NCI-H1930 (cell line): ENCODE measurements at places on chromosomes 1 and 21.

- no peak for DNase-seq
Measured at GRCh38 chr21:37145635-37146111, 72.6 kb downstream of the TTC3 start.

DNA sequence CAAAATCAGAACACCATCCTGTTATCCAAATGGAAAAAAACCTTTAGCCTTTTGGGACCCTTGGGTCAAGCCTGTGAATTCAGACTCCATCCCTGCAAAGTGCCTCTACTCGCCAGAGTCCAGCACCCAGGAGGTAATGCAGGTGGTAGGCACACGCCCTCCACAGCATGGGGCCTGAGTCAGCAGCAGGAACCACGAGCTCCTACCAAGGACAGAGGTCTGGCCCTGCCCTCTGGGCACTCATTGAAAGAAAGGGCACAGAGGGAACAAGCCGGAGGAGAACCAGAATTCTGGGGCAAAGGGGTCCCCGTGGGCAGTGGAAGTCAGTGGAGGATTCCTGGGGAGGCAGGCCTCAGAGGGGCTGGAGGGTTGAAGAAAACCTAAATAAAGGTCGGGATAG is 438.1 kb downstream of the NPHP4 start:
- DNase-seq = no peak

DNA sequence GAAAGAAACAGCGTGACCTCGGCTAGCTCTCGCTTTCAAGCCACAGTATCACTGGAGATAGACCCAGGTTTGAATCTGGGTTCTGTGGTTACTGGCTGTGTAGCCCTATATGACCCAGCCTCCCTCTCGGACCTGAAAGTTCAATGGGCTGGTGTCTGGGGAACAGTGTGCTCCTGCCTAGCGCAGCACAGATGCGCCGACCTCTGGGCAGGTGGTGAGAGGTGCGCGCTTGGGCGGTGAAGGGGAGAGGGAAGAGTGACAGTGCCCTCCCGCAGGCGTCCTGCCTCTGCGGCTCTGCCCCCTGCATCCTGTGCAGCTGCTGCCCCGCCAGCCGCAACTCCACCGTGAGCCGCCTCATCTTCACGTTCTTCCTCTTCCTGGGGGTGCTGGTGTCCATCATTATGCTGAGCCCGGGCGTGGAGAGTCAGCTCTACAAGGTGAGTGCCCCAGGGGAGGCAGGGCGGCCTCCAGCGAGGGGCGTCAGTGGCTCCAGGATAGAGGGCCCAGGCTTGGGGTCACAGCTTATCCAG is 10.5 kb downstream of the SERINC2 start:
- no peak for DNase-seq

- DNase-seq = no peak
Measured at GRCh38 chr1:11407301-11407994, 71.5 kb upstream of the DISP3 start.

- DNase-seq = no peak
Measured at GRCh38 chr1:3570066-3570986, 41.0 kb downstream of the MEGF6 start.
